ENCODE measurements at places on chromosomes 16 and 17.

DNA sequence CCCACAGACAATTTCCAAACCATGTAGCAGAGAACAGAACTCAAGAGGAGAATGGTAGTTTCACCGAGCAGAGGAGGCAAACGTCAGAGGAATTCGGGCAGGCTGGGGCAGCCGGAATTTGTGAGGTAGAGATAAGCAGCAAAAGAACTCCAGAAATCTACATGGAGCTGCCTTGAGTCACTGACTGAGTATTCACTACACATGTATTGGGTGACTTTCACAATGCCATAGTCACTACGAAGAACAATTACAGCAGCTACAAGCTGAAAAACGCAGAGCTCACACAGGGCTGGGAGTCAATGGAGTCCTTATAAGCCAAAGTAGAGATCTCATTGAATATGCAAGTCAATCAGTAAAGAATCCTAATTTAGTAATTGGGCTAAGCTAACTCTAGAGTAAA lies 13.4 kb downstream of the CMC2 start:
- DNase-seq, result peak; percentile 44

DNA sequence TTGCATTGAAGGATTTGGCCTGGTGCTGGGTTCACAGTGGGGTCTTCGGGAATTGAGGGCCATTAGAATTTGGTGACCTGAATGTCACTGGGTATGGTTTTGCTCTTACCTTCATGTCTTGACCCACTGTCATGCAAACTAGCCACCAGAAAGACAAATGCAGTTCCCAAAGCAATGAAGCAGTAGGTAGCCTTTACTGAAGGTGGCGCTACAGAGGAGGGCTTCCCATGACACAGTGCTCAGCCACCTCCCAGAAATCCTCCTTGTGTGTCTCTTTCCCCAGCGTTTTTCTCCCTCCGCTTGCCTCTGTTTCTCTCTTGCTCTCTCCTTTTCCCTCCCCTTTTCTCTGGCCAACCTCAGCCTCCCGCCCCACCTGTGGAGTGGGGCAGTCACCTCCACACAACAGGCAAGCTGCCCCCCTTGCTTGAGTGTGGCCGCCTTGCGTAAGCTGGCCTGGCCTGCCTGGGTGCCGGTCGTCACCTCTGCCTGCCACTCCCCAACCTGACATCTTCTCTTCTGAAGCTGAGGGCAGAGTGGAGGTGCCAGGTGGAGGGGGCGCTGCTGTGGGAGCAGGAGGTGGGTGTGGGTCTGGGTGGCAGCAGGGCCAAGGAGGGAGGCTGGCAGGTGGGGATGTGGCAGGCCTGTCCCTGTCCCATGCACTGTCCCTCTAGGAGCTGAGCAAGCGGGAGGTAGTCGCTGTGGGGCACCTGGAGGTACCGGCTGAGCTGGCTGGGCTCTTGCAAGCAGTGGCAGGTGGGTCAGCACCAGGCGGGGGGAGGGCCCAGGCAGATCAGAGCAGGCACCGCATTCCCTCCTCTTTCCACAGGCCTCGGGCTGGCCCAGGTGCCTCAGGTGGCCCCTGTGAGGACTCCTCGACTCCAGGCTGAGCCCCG lies 34.7 kb downstream of the MYO15A start:
- no peak for DNase-seq

- no peak for DNase-seq
Observed at GRCh38 chr16:65201511-65201910, 79.6 kb upstream of the CDH11 start.

GRCh38 chr17:51456942-51457341 lies 196.6 kb downstream of the UTP18 start:
- no peak for DNase-seq

- no peak for DNase-seq
Observed at GRCh38 chr17:61053469-61053868, 346.2 kb upstream of the TBX2 start.

DNA sequence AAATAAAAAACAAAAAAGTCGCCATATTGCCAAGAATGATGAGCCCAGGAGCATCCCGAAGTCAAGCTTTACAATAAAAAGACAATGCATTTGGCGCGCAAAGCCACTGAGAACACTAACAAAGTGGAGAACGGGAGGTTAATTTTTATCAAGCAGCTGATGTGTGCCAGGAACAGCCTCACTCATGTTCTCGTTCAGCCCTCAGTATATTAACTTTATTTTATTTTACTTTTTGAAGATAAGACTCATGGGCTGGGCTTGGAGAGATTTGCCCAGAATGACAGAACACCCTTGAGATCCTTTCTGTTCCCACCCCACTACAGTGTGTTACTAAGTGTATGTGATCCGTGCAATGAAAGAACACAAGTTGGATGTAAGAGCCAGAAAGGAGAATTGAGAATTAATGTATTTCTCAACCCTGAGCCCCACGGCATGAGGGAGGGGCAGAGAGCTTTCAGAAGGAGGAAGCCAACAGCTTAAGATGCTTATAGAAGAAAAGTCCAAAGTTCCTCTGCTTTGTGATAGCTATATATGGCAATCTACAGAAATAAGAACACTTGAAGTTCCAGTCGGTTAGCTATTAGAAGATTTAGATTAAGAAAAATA lies 48.4 kb downstream of the COTL1 start:
- DNase-seq, result no peak

GRCh38 chr17:67246653-67247415 lies 1.8 kb upstream of the HELZ start:
- no peak for DNase-seq
